ENCODE measurements at places on chromosomes 16 and 17. TPM values are rescaled to one million over a fixed set of nuclear protein-coding genes. Genes with fewer than 3 reads are reported as not detected.

The NT5M gene
- 7.6 TPM for total RNA-seq

The AOC3 gene
- total RNA-seq, result 57.7 TPM

DNA sequence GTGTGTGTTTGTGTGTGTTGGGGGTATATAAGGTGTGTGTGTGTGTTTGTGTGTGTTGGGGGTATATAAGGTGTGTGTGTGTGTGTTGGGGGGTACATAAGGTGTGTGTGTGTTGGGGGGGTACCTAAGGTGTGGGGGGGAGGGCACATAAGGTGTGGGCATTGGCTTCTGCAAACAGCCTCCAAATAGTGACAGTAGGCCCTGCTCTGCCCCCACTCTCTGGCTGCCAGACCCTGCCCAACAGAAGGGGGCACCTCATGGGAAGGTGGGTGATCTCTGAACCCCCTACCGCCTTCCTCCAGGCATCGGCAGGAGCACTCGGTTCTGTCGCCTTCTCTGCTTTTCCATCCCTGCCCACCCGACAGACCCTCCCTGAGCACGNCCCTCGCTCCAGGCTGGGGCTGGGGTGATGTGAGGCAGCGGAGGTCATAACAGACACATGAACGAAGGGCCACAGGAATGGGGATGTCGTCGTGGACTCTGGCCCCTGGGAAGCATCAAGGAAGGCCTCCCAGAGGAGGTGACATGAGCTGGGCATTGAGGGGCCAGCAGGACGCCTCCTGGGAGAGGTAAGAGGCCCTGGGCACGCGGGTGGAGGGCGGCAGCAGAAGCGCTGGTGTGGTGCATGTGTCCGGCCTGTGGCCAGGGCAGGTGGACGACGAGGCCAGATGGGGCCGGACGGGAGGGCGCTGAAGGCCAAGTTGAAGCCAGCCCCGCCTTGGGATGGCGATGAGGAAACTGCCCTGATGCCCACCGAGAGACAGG is 136.6 kb upstream of the RPH3AL start:
- peaks cover 7% of the 10 kb centered on the region for H3K4me1 ChIP-seq
- H3K36me3 ChIP-seq, result no peaks in the 10 kb centered on the region
- DNase-seq, result no peak

The C16orf92 gene
- not detected for total RNA-seq

The CALCOCO2 gene
- 60.1 TPM for total RNA-seq

DNA sequence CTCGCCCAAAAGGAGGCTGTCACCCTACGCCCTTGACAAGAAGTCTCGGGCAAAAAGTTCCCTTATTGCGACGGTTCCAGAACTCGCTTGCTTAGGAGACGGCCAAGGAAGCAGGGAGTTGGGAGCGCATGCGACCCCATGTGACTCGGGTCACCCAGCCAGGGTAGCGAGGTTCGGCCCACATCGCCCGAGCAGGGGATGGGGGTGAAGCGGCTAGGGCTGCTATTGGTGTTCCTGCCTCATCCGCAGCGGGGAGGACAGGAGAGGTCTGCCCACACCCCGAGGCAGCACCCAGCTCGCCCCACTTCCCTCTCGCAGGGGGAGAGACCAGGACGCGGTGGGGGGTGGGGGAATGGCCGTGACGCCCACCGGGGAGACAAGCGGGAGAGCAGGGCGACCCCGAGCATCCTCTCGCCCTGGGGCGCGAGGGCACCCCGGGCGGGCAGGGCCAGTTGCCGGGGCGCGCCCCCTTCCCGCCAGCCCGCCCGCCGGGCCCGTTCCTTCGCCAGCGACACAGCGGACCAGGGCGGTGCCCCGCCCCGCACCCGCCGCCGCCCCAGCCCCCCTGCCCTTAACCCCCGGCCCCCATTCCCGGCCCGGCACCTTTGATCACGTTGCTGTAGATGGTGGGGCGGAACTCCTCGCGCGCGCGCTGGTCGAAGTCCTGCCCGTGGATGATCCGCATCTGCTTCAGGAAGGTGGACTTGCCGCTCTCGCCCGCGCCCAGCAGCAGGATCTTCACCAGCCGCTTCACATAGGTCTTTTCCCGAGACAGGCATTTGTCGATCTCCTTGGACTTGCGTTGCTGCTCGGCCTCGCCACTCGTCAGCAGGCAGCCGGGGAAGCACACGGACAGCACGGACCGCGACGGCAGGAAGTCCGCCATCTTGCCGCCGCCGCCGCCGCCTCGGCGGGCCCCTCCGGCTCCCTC is 567 bp downstream of the GNA13 start:
- no peaks in the 10 kb centered on the region for H3K27me3 ChIP-seq
- DNase-seq, result peak; percentile 63
- no peaks in the 10 kb centered on the region for H3K36me3 ChIP-seq
- peak overlapping the region; percentile 100 for H3K27ac ChIP-seq
- H3K4me1 ChIP-seq, result no peaks in the 10 kb centered on the region

GRCh38 chr16:57539072-57539796 is 2.9 kb upstream of the CCDC102A start:
- no peak overlapping the region for H3K27ac ChIP-seq
- no peaks in the 10 kb centered on the region for H3K27me3 ChIP-seq
- H3K4me3 ChIP-seq, result no peak overlapping the region
- H3K4me1 ChIP-seq, result peaks cover 7% of the 10 kb centered on the region
- no peaks in the 10 kb centered on the region for H3K36me3 ChIP-seq

DNA sequence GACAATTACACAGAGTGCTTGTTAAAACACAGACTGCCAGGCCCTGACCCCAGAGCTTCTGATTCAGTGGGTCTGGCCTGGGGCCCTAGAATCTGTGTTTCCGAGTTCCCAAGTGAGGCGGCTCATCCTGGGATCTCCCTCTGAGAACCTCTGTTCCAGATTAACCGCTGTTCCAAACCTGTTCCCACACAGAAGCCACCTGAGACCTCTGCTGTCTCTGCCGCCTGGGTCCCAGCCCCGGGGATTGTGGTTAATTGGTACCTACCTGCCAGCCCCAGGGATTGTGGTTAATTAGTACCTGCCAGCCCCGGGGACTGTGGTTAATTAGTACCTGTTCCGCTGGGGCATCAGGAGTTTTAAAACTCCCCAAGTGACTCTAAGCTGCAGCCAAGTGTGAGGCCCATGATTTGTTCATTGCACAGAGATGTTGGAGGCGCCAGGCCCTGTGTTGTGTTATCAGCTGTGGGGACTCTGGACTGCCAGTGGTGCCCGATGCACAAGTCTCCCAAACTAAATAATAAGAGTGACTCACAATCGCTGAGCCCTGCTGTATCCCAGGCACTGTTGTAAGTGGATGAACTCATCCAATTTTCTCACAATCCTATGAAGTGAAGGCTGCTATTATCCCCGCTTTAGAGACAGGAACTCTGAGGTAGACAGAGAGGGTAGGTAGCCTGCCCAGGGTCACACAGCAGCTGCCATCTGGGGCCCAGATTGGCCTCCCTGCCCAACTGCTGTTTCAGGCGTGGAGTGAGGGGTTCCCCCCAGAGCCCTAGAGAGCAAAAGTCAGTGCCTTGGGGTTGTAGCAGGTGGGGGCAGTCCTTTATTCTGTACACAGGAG is 219.7 kb downstream of the IRF8 start:
- no peak overlapping the region for H3K27ac ChIP-seq
- no peak overlapping the region for H3K4me3 ChIP-seq
- no peaks in the 10 kb centered on the region for H3K27me3 ChIP-seq
- no peaks in the 10 kb centered on the region for H3K4me1 ChIP-seq

The SALL1 gene
- 4.8 TPM for total RNA-seq

- H3K4me3 ChIP-seq, result no peak overlapping the region
- DNase-seq, result no peak
- no peaks in the 10 kb centered on the region for H3K4me1 ChIP-seq
- no peaks in the 10 kb centered on the region for H3K36me3 ChIP-seq
- H3K27me3 ChIP-seq, result no peaks in the 10 kb centered on the region
Observed at GRCh38 chr16:4494746-4495490, 18.7 kb downstream of the HMOX2 start.

DNA sequence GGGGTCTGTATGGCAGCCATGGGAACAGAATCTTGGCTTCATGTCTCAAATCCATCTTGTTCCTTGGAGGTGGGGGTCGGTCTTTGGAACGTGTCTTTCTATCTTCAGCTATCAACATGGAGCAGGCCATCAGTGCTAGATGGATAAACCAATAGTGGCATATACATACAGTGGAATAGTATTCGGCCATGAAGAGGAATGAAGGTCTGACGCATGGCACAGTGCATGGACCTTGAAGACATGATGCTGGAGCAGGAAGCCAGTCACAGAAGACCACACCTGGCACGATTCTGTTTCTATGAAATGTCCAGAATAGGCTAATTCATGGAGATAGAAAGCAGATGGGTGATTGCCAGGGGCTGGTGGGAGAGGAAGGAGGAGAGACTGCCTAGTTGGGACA is 7.8 kb downstream of the KCNG4 start:
- DNase-seq, result no peak
- H3K27me3 ChIP-seq, result no peaks in the 10 kb centered on the region
- no peak overlapping the region for H3K27ac ChIP-seq
- no peak overlapping the region for H3K4me3 ChIP-seq
- no peaks in the 10 kb centered on the region for H3K36me3 ChIP-seq
- H3K4me1 ChIP-seq, result no peaks in the 10 kb centered on the region

The CD300LG gene
- 0.09 TPM for total RNA-seq
